ENCODE measurements at places on chromosomes 16 and 17.

GRCh38 chr16:57988929-57989328 is 11.5 kb downstream of the ZNF319 start:
- DNase-seq = no peak

DNA sequence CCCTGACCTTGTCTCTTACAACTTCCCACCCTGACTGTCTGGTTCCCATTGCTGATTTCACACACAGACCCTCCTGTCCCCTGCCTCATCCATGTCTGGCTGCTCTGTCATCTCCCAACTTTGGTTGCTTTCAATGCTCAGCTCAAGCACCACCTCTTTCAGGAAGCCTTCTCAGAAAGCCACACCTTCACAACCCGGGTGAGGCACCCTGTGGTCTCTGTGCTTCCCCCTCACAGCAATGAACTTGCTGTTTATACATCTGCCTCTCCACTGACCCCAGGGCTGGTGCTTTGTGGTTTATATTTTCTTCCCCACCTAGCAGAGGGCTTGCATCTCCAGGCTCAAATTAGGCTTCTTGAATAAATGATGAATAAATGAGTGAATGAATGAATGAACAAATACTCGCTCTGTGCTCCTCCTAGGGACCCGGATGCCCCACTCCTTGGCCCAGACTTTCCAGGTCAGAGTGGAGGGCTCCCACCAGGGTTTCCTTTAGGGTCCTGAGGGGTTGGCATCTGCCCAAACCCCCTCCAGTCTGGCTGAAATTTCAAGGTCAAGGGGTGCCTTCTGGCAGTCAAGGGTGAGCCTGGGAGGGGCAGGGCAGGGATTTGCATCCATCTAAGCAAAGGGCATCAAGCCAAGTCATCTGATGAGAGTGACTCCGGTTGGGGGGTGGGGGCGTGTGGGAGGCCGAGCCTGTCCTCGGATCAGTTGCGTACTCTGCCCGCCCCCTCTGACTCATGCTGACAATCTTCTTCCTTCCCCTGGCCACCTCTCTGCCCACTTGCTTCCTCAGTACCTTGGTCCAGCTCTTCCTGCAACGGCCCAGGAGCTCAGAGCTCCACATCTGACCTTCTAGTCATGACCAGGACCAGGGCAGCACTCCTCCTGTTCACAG is at the start of gene ITGAX:
Gene ITGAX, plus strand, starts transcription at position 783 of the 898 bp plus-strand sequence. Its CDS starts 79 bp downstream, at position 862.
- peak; percentile 87 for DNase-seq

GRCh38 chr17:13306310-13306962 is 288.6 kb upstream of the ELAC2 start:
- peak; percentile 78 for DNase-seq

DNA sequence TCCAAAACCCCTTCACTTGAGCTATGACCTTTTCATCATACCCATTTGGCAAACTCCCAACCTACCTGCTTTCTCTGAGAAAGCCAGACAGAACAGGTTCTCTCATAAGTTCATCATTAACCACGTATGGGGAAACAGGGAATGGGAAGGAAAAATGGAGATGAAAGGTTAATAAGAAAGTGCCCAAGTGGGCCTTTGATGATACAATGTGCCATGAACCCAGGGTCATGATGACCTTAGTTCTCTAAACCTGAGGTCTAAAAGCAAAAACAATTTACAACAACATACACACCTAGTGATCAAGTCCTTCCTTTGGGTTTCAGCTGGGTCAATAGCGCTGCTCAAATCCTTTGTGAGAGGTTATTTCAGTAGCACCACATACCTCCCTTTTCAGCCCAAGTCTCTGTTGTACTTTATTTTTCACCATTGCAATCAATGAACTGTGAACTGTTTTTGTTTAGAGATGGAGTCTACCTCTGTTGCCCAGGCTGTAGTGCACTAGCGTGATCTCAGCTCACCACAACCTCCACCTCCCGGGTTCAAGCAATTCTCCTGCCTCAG is 14.5 kb upstream of the RANGRF start:
- no peak for DNase-seq

- DNase-seq = no peak
Measured at GRCh38 chr17:66135219-66135618, 56.7 kb downstream of the CEP112 start.

DNA sequence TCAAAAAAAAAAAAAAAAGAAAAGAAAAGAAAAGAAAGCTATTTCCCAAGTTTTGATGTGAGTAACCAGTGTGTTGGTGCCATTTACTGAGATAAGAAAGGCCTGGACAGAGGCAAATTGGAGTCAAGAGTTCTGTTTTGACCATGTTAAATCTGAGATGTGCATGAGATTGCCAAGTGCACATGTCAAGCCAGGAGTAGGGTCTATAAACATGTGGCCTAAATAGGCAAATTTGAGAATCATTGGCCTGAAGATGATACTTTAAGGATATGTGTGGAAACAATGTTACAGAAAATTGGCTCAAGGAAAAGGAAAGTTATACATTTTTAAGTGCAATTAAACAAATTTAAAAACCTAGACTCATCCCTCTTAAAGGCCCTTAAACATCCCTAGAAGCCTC is 15.3 kb upstream of the SMG1 start:
- no peak for DNase-seq

- DNase-seq = peak; percentile 96
Measured at GRCh38 chr17:62892870-62893338, 73.1 kb upstream of the TANC2 start.

All from HT1080 (cell line).